ENCODE measurements at places on chromosomes 12 and 14. TPM values are rescaled to one million over a fixed set of nuclear protein-coding genes. Genes with fewer than 3 reads are reported as not detected.

The DPPA3 gene
- not detected for total RNA-seq

The RFLNA gene
- total RNA-seq, result not detected

The RNASE3 gene
- not detected for total RNA-seq

The HOXC6 gene
- not detected for total RNA-seq

The STON2 gene
- 1.8 TPM for total RNA-seq

The TMEM229B gene
- total RNA-seq, result 38.4 TPM

The RND1 gene
- 7.1 TPM for total RNA-seq

The OR10A7 gene
- not detected for total RNA-seq

The RASSF9 gene
- total RNA-seq, result not detected

The CACNA2D4 gene
- 10.2 TPM for total RNA-seq

The SLC17A8 gene
- total RNA-seq, result not detected

The FOXN4 gene
- not detected for total RNA-seq

The KLRD1 gene
- 9.7 TPM for total RNA-seq

The BBS10 gene
- 8.3 TPM for total RNA-seq
